ENCODE measurements at places on chromosomes 2 and 18.

GRCh38 chr2:216234106-216234505, 125.0 kb downstream of the XRCC5 start:
- H3K4me3 ChIP-seq, result no peak overlapping the region
- H3K27me3 ChIP-seq, result no peaks in the 10 kb centered on the region
- no peaks in the 10 kb centered on the region for H3K36me3 ChIP-seq
- no peak overlapping the region for H3K27ac ChIP-seq

DNA sequence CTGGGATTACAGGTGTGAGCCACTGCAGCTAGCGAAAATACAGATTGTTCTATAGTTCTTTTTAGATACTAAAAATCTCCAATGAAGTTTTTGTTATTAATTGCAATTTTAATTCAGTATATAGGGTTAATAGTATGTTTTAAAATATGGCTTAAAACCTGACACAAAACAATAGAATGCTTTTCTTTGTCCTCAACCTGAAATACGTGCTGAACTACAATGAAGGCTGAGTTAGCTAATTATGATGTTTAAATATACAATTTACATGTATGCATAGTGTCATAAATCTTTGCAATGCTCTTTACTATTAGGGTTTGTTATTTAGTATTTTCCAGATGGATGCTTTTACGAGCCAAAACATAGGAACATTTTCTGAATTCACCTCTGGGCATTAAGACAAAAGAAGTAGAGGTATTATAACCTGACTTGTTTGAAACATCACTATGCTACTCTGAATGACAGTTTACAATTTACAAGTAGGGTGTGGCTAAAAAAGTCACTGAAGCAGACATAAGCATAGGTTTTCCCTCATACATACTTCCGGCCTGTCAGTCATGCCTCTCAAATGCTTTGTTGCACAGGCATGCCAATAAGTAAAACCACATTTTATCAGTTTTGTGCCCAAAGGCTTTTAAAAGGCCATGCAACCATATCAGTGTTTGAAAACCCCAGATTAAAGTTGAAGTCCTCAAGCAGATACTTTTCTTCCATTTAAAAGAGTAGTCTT, 168.3 kb downstream of the OTX1 start:
- no peaks in the 10 kb centered on the region for H3K4me1 ChIP-seq
- no peak overlapping the region for H3K27ac ChIP-seq
- H3K27me3 ChIP-seq, result no peaks in the 10 kb centered on the region
- no peak for DNase-seq

DNA sequence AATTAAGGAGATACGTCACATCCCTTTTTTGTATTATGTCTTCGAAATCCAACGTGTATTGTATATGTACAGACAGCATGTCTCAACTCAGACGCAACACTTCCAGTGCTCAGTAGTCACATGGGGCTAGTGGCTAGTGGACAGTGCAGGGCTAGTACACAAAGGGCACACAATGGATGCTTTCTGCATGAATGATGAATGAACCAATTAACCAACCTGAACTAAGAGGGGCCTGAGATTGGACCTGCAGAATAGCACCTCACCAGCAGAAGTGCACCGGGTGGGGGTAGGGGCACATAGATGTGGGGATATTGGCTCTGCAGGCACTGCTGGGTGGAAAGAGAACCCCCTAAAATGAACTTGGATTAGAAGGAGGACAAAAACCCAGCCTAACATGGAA, 20.7 kb downstream of the ST8SIA5 start:
- no peak overlapping the region for H3K27ac ChIP-seq
- no peaks in the 10 kb centered on the region for H3K36me3 ChIP-seq
- DNase-seq, result no peak
- H3K4me3 ChIP-seq, result no peak overlapping the region
- no peaks in the 10 kb centered on the region for H3K4me1 ChIP-seq
- no peaks in the 10 kb centered on the region for H3K27me3 ChIP-seq

GRCh38 chr2:190051223-190051622, 11.3 kb downstream of the MSTN start:
- no peaks in the 10 kb centered on the region for H3K4me1 ChIP-seq
- no peak overlapping the region for H3K4me3 ChIP-seq
- H3K27me3 ChIP-seq, result no peaks in the 10 kb centered on the region
- no peak overlapping the region for H3K27ac ChIP-seq

- DNase-seq, result no peak
- no peaks in the 10 kb centered on the region for H3K27me3 ChIP-seq
- H3K36me3 ChIP-seq, result no peaks in the 10 kb centered on the region
These were observed 94.6 kb upstream of the CAVIN2 start for GRCh38 chr2:191941376-191941929.

DNA sequence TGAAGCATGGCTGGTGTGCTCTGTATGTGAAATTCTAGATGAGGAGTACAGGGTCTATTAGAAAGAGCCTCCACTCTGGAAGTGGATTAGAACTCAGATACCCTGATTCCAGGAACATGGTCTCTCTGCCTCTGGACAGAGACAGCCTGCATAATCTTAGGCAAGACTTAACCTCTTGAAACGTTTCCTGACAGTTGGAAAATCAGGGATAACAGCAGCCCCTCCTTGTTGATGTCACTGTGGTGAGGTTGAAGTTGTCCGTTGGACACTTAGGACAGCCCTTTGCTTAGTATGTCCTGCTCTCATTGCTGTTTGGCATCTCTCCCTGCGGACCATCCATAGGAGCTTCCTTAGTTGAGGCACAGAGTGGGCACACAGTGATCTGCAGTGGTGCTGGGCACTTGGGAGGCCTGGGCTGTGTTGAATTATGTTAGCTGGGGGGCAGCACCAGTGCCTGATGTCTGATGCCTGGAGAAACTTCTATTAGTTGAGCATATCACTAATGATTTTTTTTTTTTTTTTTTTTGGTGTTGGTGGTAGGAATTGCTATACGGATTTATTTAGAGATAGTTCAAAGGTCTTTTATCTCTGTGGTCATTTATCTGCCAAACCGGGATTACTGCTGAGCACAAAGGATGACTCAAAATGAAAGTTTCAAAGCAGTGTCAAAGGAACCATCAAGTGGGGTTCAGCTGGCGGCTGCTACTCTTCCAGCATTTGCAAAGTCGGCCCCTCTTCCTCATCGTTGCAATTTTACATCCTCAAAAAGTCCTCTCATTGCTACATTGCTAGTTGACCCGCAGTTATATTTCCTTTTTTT, 28.8 kb downstream of the SETBP1 start:
- no peaks in the 10 kb centered on the region for H3K4me1 ChIP-seq
- H3K27ac ChIP-seq, result no peak overlapping the region
- no peaks in the 10 kb centered on the region for H3K36me3 ChIP-seq
- DNase-seq, result no peak
- H3K27me3 ChIP-seq, result no peaks in the 10 kb centered on the region

GRCh38 chr2:223050900-223051504, 988 bp upstream of the KCNE4 start:
- no peaks in the 10 kb centered on the region for H3K27me3 ChIP-seq
- no peak for DNase-seq
- no peaks in the 10 kb centered on the region for H3K4me1 ChIP-seq
- no peak overlapping the region for H3K4me3 ChIP-seq
- no peaks in the 10 kb centered on the region for H3K36me3 ChIP-seq

DNA sequence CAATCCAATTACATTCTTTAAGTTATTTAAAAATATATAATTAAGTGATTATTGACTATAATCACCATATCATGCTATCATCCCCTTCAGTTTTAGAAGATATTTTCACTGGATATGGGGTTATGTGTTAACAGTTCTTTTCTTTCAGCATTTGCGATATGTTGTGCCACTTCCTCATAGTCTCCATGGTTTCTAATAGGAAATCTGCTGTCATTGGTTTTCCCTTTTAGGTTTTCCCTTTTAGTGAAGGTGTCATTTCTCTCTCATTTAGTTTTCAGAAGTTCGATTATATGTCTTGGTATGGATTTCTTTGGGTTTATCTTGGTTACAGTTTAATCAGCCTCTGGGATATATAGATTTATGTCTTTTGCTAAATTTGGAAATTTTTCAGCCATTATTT, 34.8 kb upstream of the EPG5 start:
- DNase-seq, result no peak
- H3K4me3 ChIP-seq, result no peak overlapping the region
- peaks cover 35% of the 10 kb centered on the region for H3K4me1 ChIP-seq
- no peaks in the 10 kb centered on the region for H3K36me3 ChIP-seq
- H3K27me3 ChIP-seq, result no peaks in the 10 kb centered on the region

DNA sequence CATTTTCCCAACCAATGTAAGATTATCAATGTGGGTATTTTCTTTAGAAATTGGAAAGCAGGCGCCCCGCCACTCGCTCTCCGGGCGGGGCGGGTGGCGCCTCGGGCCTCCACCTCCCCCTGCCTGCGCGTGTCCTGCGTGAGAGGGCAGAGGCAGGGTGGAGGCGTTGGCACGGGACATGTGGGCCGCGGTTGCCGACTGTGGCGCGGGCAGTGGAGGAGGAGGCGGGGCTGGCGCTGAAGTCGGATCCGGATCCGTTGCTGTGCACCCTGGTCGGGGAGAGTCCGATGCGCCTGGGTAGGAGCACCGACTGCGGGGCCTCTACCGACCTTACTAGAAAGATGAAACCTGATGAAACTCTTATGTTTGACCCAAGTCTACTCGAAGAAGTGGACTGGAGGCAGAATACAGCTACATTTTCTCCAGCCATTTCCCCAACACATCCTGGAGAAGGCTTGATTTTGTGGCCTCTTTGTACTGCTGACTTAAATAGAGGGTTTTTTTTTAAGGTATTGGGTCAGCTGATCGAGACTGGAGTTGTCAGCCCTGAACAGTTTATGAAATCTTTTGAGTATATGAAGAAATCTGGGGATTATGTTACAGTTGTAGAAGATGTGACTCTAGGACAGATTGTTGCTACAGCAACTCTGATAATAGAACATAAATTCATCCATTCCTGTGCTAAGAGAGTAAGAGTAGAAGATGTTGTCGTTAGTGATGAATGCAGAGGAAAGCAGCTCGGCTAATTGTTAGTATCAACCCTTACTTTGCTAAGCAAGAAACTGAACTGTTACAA, 37.9 kb downstream of the PMS1 start:
- no peak for DNase-seq
- H3K27me3 ChIP-seq, result no peaks in the 10 kb centered on the region
- no peak overlapping the region for H3K27ac ChIP-seq

DNA sequence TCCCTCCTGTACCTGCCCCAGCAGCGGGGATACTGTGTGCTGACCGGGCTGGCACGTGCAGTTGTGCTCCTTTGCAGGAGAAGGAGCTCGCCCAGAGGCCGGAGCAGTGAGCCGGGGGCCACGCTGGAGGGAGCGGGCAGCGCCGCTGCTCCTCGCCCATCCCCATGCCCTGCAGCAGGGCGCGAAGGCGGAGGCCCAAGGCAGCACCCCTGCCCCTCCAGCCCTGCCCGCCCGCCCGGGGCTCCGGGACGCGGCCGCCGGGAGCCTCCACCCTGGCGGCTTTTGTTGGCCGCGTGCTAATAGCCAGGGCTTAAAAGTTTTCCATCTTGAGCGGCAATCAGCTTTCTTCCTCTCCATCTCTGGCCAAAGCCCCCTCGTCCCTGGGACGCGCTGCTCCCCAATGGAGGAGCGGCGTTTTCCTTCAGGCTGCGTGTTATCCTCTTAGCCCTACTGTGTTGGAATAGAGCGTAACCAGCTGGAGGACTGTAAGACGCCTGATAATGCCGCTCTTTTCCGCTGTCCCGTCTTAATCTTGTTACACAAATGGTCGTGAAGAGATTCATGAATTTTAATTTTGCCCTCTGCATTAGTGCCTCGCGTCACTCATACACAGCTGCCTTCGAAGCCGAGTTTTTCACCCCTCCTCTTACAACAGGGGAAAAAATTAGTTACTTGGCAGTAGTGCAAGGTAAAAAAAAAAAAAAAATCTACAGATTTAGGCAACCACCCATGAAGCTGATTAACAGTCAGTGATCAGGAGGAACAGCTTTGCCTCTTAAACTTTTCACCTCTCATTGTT, 172.9 kb upstream of the SIX3 start:
- no peak overlapping the region for H3K4me3 ChIP-seq
- no peaks in the 10 kb centered on the region for H3K4me1 ChIP-seq
- DNase-seq, result no peak
- no peaks in the 10 kb centered on the region for H3K36me3 ChIP-seq

GRCh38 chr2:116724550-116724949, 1089.9 kb upstream of the DDX18 start:
- H3K4me3 ChIP-seq, result no peak overlapping the region
- DNase-seq, result no peak
- H3K27ac ChIP-seq, result no peak overlapping the region
- no peaks in the 10 kb centered on the region for H3K4me1 ChIP-seq

DNA sequence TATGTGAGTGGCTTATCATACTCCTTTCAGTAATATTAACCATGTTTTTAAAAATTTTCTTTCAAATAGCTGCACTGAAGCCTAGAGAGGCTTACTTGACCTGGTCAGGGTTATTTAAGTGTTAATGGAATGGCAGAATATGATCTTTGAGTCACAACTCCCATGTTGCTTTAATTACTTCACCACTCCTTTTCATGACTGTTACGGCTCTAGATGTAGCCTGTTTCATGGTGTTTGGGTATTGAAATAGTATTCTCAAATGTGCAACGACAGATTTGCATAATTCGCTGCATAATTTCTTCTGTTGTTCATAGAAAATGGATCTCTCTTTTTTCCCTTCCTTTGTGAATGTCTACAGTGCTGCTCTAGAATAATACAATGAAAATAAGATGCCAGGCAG, 51.6 kb upstream of the PLA2R1 start:
- no peak overlapping the region for H3K27ac ChIP-seq
- H3K4me3 ChIP-seq, result no peak overlapping the region
- no peaks in the 10 kb centered on the region for H3K36me3 ChIP-seq
- H3K27me3 ChIP-seq, result no peaks in the 10 kb centered on the region
- DNase-seq, result no peak

GRCh38 chr2:179646173-179646769, 215.1 kb downstream of the ZNF385B start:
- no peaks in the 10 kb centered on the region for H3K4me1 ChIP-seq
- no peak overlapping the region for H3K4me3 ChIP-seq
- H3K36me3 ChIP-seq, result no peaks in the 10 kb centered on the region
- no peaks in the 10 kb centered on the region for H3K27me3 ChIP-seq
- no peak for DNase-seq
- H3K27ac ChIP-seq, result no peak overlapping the region

DNA sequence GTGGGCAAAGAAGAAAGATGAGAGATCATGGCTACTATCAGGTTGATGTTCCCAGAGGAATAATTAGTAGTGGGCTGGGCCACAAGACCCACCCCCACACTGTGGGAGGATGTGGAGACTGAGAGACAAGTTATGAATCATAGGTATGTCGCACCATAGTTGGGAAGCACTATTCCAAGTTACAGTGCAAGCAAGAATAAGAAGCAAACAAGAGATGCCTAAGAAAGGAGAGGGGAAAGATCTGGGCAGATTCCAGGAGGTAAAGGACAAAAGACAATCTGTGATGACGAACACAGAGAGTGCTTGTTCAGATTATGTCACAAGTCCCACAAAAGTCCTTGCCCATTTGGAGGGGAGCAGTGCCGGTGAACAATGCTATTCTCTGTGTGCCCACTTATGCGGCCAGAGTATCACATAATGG, 56.6 kb downstream of the FAM228A start:
- H3K27ac ChIP-seq, result no peak overlapping the region
- no peak overlapping the region for H3K4me3 ChIP-seq
- no peaks in the 10 kb centered on the region for H3K4me1 ChIP-seq
- no peak for DNase-seq
- H3K27me3 ChIP-seq, result no peaks in the 10 kb centered on the region
- H3K36me3 ChIP-seq, result peaks cover 8% of the 10 kb centered on the region
